ENCODE measurements at places on chromosomes 6 and 20. TPM values are rescaled to one million over a fixed set of nuclear protein-coding genes. Genes with fewer than 3 reads are reported as not detected.

Gene BHLHE23
- not detected for polyA plus RNA-seq

Gene BPIFA1
- polyA plus RNA-seq = not detected

Gene GLP1R
- 0.12 TPM for polyA plus RNA-seq

Gene HCRTR2
- polyA plus RNA-seq = 0.49 TPM

Gene WFDC9
- not detected for polyA plus RNA-seq

Gene RFX6
- polyA plus RNA-seq = 0.06 TPM

Gene WFDC12
- not detected for polyA plus RNA-seq

Gene LTA
- polyA plus RNA-seq = 0.43 TPM

Gene MPIG6B
- polyA plus RNA-seq = 1.6 TPM

Gene TMC2
- polyA plus RNA-seq = 0.44 TPM

Gene BFSP1
- 4.4 TPM for polyA plus RNA-seq

Gene SPEF1
- not detected for polyA plus RNA-seq

Gene TFAP2C
- 1.1 TPM for polyA plus RNA-seq

Gene KIF16B
- polyA plus RNA-seq = 23.5 TPM

DNA sequence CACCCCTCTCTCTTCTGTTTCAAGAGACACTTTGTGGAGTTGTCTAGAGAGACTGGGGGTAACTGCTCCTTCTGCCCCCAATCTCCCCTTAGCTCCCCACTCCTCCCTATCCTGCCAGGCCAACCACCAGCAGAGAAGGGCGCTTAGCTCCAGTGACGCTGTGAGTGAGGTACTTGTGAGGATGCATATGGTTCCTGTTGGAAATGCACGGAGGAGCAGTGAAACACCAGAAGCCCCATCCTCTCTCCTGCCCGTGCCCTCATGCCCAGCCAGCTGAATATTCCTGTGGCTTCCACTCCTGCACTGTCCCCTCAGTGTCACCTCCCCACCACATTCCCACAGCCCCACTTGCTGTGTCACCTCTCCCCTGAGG lies 11.9 kb downstream of the NT5E start:
- no peak for DNase-seq

DNA sequence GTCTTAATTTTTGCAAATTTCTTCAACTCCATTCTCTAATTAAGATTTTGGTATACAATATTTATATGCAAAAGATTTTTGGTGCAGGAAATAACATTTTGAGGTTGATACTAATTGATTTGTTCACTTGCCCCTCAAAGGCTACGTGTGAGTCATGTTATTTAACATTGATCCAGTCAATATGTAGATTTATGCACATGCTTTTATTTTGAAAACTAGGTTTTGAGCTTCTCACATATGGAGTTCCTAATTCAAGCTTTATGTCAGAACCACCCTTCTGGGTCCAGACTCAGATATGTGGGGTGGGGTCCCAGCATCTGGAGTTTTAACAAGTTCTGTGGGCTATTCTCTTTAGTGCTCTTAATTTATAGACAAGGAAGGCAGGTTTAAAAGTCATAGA lies 13.8 kb downstream of the UTRN start:
- DNase-seq = no peak

- no peak for DNase-seq
These were observed 330.6 kb upstream of the MARCKS start for GRCh38 chr6:113526553-113526952.

GRCh38 chr6:80477591-80477990 lies 371.1 kb downstream of the BCKDHB start:
- no peak for DNase-seq

DNA sequence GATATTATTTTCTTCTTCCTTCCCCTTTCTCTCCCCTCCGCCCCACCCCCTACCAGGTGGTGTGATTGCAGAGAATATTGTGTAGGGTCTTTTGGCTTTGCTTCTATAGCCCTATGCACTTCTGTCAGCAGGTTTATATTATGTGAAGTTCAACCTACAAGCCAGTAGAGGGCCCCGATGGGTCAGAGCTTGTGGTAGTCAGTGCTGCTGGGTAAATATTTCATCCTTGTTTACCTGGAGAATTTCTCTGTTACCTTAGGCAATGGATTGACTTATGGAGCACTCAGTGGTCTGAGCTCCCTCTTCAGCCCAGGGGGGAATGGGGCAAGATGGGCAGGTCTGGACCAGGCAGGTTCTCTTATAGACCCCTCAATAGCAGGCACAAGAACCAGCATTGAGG lies 720.9 kb downstream of the GRIK2 start:
- no peak for DNase-seq

- DNase-seq = no peak
These were observed 40.9 kb upstream of the CDH22 start for GRCh38 chr20:46349035-46349741.

- no peak for DNase-seq
These were observed 859 bp upstream of the KIF25 start for GRCh38 chr6:167996424-167997199.

DNA sequence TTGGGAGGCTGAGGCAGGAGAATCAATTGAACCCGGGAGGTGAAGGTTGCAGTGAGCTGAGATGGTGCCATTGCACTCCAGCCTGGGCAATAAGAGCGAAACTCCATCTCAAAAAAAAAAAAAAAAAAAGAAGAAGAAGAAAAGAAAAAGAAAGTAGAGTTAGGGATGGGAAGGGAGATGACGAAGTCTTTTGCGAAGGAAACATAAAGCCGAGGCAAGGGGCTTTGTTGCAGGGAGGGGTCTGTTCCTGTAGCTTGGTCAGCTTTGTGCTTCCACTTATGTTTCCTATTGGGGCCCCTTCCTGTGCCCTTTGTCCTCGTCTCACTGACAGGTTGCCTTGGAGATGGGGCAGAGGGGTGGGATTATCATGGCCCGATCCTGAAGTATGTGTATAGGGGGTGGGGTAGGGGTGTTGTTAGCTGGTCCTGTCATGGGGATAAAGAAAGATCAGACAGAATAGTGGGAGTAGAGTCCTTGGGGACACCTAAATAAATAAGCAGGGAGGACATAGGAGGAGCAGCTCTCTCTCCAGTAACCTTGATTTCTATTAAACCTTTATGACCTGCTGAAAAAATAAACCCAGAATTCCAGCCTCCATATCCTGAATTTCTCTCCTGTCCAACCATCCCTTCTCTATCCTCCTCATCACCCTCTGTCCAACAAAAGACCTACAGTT lies 1.1 kb upstream of the CLIC1 start:
- no peak for DNase-seq

- DNase-seq = no peak
These were observed 73.8 kb upstream of the CD2AP start for GRCh38 chr6:47403801-47404200.

DNA sequence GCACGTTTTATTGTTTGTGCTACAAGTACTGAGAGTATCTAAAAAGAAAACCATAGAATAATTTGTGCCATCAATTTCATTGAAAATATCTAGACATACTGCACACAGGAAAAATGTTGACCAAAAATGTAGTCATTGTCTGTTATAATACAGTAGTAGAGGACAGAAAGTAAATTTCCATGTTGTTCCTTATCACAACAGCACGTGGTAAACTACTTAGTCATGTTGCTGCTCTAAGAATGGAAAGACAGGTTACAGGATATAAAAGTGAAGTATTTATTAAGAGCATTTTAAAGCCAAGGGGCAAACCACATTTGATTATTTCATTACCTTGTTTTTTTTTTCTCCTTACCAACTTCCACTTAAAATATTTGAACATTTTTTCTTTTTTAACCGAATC lies 89.0 kb upstream of the CEP85L start:
- DNase-seq = no peak

- DNase-seq = no peak
These were observed 149.1 kb downstream of the TBX18 start for GRCh38 chr6:84615113-84615850.

DNA sequence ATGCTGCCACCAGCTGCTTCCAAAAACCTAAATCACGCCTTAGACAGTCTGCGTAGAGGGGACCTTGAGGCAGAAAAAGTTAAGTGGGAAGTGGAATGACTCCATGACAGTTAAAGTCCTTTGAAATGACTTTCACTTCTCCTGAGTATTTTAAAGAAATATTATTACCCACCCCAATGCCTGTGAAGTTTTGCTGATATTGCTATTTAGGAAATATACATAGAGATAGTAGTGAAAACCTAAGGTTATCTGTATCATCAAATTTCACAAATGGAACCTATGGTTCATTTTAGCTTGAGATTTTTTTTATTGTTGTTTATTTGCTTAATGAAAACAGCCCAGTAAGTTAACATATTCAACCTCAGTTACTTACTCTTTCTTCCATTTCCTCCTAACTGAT lies 182.1 kb upstream of the FBXL4 start:
- no peak for DNase-seq

DNA sequence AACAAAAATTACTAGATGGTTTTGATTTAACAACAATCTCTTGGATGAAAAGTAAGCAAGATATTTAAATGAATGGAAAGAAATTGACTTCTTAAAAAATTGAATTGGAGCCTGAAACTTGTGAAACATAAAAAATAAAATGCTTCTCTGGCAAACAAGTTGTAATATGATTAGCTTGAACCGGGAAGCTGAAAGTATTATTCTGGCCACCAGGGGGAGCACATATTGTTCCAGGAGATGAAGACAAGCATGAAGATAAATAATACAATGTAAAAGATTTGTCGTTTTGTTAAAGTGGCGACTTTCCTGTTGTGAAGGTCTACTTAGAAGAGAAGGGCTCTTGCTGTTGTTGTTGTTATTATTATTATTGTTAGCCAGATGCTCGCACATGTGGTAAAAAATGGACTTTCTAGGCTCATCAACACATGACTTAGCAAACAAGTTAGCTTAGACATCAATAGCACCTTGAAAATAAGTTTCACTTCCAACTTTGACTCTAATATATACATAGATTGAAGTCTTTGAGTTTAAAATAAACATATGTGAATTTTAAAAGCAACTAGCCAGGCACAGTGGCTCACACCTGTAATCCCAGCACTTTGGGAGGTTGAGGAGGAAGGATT lies 14.2 kb downstream of the PAX1 start:
- no peak for DNase-seq

DNA sequence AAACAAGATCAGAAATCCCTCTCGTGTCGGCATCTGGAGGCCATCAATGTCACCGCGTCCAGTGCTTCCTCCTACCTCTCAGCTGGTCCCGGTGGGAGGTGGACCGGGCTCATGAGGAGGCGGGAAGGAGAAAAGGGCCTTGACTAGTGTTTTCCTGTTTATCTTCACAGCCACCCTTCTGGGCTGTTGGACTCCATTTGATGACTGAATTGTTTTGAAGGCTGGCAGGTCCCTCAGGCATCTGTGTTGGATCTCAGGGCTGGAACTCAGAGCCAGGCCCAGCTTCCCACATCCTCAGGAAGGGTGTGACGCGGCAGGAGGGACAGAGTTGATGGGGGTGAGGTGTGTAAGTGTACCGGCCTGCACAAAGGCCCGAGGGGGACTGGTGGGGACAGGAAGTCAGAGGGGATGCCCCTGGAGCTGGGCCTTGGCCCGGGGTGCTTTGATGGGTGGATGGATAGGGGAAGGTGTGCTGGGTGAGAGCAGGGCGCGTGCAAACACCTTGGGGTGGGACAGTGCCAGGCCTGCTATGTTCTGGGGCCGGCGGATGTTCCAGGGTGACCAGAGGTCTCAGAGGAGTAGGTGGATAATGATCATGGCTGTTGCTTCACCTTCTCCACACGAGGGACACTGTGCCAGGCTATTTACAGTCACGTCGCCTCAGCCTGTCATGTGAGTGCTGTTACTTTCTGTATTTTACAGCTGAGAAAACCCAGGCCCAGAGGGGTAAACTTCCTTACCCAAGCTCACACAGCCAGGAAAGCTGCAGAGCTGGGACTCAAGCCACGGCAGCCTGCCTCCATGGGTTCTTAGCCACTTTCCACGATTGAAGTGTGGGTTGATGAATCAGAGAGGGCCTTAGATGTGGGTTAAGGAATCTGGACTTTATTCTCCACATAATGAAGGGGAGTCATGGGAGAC lies 17.9 kb upstream of the CHMP4B start:
- DNase-seq = no peak

DNA sequence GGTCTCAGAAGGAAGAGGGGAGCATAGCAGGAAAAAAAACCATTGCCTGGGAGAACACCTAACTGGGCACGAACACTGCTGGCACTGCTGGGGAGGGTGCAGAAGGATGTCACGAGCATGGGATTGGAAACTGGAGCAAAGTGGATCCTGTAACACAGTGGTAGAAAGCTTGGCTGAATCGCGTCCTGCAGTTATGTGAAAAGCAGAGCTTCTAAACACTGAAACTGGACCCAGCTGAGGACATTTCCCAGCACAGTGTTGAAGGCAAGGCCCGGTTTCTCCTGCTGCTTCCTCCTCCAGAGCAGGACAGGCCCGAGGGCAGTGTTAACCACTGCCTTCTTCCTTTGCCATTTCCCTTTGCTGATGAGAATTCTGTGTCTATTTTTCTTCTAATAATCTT lies 6.7 kb downstream of the APMAP start:
- DNase-seq = no peak

- no peak for DNase-seq
These were observed 166.1 kb upstream of the SMLR1 start for GRCh38 chr6:130661077-130661476.

DNA sequence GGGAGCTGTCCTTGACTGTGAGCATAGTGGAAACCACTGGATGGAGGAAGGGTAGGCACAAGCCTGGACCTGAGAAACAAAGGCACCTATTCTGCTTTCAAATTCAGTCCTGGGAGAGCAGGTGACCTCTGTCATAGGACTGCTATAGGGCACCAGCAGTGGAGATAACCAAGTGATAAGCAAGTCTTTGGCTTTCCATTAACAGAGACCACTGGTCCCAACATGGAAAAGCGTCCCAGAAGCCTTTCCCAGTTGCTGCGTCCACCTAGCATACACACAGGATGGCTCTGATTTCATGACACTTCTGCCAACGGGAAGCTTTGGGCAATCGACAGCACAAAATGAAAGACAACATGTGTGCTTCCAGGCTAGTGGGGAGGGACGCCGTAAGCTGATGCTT lies 8.9 kb downstream of the SLC22A3 start:
- no peak for DNase-seq

GRCh38 chr6:165632194-165632593 lies 30.8 kb downstream of the PDE10A start:
- DNase-seq = no peak

GRCh38 chr6:144725736-144726522 lies 440.8 kb downstream of the UTRN start:
- DNase-seq = peak; percentile 68

DNA sequence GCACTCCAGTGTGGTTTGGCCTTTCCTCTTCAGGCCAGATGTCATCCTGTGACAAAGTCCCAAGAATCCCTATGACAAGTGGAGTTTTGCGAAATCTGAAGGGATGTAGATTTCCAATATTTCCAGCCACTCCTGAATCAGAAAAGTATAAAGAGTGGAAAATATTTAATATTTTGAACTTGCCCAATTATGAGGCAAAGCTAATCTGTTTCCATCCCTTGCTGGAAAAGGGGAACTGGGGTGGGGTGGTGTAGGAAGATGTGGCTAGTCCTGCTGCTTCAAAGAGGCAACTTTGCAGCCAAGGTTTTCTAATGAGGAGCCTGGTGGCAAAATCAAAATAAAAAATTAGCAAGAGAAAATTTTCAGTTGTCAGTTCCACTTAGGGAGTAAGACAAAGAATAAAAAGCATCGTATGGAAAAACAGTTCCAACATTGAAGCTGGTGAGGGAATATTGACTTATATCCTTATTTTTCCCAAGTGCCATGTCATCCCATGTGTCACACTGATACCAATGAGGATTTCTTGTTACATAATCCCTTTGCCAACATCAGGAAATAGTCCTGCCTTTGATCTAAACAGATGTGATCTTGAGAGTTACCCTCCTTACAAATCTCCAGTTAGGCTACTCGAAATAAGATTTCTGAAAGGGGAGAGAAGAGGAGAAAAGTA lies 480.0 kb upstream of the JARID2 start:
- DNase-seq = no peak

GRCh38 chr6:167748046-167748445 lies 78.7 kb upstream of the AFDN start:
- DNase-seq = no peak

Data from left renal pelvis (tissue), 4 donors.